Umbilical cord (tissue), 2 donors: ENCODE measurements at places on chromosomes 4 and X.

- no peak for DNase-seq
Measured at GRCh38 chr4:89379511-89380044, 72.0 kb upstream of the GPRIN3 start.

DNA sequence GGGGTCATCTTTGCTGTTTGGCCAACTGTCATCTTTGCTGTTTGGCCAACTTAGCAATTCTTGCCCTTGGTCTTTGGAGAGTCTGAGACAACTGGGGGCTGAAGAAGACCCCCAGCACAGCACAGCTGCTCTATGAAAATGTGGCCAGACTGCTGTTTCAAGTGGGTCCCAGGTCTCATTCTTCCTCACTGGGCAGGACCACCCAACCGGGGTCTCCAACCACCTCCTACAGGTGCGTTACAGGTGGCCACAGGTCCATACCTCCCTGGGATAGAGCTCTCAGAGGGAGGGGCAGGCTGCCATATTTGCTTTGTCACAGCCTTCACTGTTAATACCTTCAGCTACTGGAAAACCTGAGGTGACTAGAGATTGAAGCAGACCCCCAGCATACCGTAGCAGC lies 82.1 kb upstream of the TCEAL2 start:
- no peak for DNase-seq

GRCh38 chr4:14636563-14636962 lies 365.7 kb upstream of the CPEB2 start:
- DNase-seq: no peak

DNA sequence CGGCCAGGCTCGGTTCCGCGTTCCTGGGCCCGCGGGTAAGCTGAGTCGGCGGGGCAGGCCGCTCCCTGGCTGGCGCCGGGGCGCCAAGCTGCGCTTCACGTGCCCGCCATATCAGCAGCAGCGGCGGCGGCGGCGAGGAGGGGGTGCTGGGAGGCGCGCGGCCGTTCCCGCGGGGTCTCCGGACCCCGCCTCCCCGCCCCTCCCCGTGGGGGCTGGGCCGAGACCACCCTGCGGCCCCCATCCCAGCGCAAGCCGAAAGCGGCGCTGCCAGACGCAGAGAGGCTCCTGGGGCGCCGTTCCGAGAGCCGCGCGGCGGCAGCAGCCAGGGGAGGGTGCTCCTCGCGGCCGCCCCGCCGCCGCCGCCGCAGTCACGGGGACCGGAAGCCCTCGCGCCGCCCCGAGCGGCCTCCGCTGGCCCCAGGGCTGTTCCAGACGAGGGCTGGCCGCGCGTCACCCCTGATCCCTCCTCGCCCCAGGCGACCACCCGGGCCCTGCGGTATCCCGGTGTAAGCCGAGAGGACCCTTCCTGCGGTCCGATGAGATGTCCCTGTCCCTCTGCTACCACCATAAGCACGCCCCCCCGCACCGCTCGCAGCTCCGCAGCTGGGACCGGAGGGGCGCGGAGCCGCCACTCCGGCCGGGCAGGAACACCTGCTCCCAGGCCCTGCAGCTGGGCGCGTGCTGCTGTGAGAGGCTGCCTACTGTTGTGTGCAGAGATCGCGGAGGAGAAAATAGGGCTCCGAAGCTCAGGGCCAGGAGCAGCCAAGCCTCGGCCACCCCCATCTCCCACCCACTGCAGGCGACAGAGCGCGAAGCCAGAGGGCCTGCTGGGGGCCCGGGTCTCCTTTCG lies 7.5 kb upstream of the BCOR start:
- DNase-seq: peak; percentile 26

DNA sequence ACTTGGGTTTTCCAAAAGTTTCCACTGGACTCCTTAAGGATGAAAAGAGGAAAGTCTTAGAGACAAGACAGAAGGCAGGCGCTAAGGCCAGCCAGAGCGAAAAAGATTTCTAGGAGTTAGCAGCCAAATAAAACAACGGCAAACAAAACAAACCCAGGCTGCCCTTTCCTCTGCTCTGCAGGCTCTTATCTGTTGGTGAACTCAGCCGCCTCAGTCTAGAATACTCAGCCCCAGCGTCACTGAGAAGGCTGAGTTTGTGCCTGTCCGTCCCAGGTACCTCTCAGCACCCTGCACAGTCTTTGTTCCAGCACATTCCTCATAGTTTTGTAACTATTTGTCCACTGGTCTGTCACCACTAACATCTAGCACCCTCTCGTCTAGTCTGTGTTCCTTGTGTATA lies 75.6 kb upstream of the FAM9C start:
- DNase-seq: peak; percentile 69

DNA sequence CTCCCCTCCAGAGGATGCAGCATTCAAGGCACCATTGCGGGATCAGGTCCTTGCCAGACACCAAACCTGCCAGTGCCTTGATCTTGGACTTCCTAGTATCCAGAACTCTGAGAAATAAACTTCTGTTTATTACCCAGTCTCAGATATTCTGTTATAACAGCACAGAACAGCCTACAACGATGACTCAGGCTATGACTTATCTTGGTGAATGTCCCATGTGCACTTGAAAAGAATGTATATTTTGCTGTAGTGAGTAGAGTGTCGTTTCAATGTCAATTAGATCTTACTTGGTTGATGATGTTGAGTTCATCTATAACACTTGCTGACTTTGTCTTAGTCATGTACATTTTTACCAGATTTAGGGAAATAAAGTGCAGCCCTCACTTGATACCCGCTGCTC lies 34.5 kb upstream of the PGRMC1 start:
- DNase-seq: no peak

GRCh38 chrX:2423899-2424298 lies 76.9 kb downstream of the DHRSX start:
- no peak for DNase-seq
